ENCODE measurements at places on chromosomes 6 and 20.
A peak's percentile ranks its signal among the peaks of the same experiment; 100 is the strongest.

- no peaks in the 10 kb centered on the region for H3K27me3 ChIP-seq
- DNase-seq, result no peak
- peaks cover 3% of the 10 kb centered on the region for H3K4me1 ChIP-seq
- no peak overlapping the region for H3K4me3 ChIP-seq
- H3K36me3 ChIP-seq, result no peaks in the 10 kb centered on the region
- no peak overlapping the region for H3K27ac ChIP-seq
These were observed 22.4 kb upstream of the STX16 start for GRCh38 chr20:58628491-58629214.

- no peaks in the 10 kb centered on the region for H3K27me3 ChIP-seq
- peak overlapping the region; percentile 38 for H3K27ac ChIP-seq
- H3K4me3 ChIP-seq, result no peak overlapping the region
- no peaks in the 10 kb centered on the region for H3K36me3 ChIP-seq
These were observed 3.7 kb upstream of the SYNDIG1 start for GRCh38 chr20:24465730-24466129.

- H3K36me3 ChIP-seq, result no peaks in the 10 kb centered on the region
- H3K27ac ChIP-seq, result no peak overlapping the region
- H3K4me1 ChIP-seq, result no peaks in the 10 kb centered on the region
These were observed 68.2 kb downstream of the TRMT6 start for GRCh38 chr20:5882166-5882565.

DNA sequence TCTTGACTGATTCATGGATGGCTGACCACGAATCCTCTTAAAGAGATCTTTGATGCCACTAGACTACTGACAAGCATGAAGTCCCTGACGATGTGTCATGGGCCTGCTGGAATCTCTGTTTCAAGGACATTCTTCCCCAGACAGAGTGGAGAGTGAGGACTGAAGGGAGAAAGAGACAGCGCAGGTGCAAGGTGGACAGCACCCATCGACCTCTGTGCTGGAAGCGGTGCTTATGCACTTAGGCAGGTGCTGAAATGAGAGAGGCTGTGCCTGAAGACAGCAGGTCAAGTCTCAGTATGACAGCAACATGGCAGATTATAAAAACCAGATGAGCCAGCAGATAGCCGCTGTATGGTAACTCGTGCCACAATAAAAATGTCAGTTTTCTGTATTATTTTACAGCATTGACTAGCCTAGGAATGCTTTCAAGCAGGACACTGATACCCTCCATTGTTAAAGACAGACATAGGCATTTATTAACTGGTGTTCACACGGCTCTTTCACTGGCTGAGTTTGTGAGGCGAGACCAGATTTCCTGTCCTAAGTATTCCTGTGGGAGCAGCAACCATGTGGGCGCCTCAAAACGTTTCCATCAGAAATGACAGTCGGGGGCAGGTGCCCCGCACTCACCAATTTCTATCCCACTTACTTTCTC is 47.5 kb downstream of the FOXC1 start:
- no peaks in the 10 kb centered on the region for H3K4me1 ChIP-seq
- DNase-seq, result no peak

- peaks cover 11% of the 10 kb centered on the region for H3K4me1 ChIP-seq
- no peaks in the 10 kb centered on the region for H3K27me3 ChIP-seq
- DNase-seq, result no peak
These were observed 801 bp upstream of the PPARD start for GRCh38 chr6:35341557-35341956.

- DNase-seq, result no peak
- no peak overlapping the region for H3K4me3 ChIP-seq
- H3K36me3 ChIP-seq, result no peaks in the 10 kb centered on the region
- H3K27me3 ChIP-seq, result no peaks in the 10 kb centered on the region
- no peaks in the 10 kb centered on the region for H3K4me1 ChIP-seq
- H3K27ac ChIP-seq, result no peak overlapping the region
These were observed 15.7 kb upstream of the SIRT5 start for GRCh38 chr6:13558718-13559117.

GRCh38 chr6:14867802-14868201 is 378.1 kb upstream of the JARID2 start:
- H3K4me3 ChIP-seq, result no peak overlapping the region
- no peaks in the 10 kb centered on the region for H3K36me3 ChIP-seq
- H3K27ac ChIP-seq, result no peak overlapping the region
- no peaks in the 10 kb centered on the region for H3K4me1 ChIP-seq
- DNase-seq, result no peak

GRCh38 chr6:45086360-45087084 is 241.6 kb upstream of the RUNX2 start:
- no peak for DNase-seq
- no peaks in the 10 kb centered on the region for H3K27me3 ChIP-seq
- no peaks in the 10 kb centered on the region for H3K36me3 ChIP-seq
- H3K4me1 ChIP-seq, result no peaks in the 10 kb centered on the region
- no peak overlapping the region for H3K4me3 ChIP-seq

DNA sequence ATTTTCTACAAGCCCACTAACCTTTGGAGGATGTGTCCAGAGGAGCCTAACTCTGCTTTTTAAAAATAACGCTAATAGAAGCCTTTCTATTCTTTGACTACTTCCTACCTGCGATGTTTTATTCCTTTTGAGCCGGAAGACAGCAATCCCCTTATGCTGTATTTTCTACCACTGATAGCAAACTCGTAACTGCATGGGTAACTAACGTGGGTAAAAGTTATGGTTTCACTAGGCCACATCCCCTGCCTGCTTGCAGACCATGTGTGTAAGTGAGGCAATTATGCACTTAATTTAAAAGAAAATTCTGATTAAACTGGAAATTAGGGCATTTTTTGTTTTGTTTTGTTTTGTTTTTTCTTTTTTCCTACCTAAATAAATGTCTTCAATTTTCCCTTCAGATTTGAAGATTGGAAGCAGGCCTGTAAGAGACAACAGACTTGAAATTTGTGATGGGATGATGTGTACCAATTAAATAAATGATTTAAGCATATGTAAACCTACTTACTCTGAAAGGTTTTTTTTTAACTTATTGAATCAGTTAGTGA is 931 bp downstream of the UFL1 start:
- H3K4me1 ChIP-seq, result peaks cover 19% of the 10 kb centered on the region
- H3K27ac ChIP-seq, result peak overlapping the region; percentile 97
- H3K36me3 ChIP-seq, result peaks cover 19% of the 10 kb centered on the region

DNA sequence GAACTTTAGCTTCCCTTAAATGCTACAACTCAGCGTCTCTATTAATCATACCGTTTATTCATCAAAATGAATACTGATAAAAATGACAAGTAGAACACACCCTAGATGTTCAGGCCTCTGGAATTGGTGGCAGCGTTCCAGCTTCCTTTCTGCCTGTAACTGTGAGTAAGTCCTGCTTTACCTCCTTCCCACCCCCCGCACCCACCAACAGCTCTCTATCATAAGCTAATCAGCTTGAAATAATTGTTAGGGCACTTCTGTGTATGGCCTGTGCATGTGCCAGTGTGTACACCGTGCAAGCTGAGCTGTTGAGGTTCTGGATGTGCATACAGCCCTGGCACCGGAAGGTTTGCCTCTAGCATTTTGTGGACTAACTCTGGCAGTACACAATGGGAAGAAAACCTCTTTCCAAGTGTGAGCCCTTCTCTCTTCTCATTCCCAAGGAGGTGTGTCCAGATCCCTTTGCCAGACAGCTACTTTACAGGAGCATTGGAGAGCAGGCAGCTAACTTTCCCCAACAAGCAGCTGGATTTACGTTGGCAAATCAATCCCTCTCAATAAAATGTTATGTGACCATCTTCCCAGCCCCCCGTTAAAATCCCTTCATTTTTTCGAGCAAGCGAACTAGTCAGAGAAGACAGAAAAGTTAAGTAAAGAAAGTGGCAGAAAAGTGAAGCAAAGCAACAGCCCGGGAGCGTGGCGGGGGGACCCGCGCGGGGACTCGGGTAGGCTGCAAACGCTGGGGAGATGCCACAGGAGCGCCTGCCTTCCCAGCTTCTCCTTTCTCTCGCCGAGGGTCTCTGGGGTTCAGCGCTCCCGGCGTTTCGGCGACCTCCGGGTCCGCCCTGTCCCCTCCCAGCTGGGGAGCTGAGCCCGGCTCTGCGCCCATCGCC is 803 bp upstream of the ADGRG6 start:
- H3K4me1 ChIP-seq, result no peaks in the 10 kb centered on the region
- no peaks in the 10 kb centered on the region for H3K27me3 ChIP-seq
- no peak overlapping the region for H3K27ac ChIP-seq
- peak overlapping the region; percentile 69 for H3K4me3 ChIP-seq
- DNase-seq, result no peak
- H3K36me3 ChIP-seq, result no peaks in the 10 kb centered on the region

DNA sequence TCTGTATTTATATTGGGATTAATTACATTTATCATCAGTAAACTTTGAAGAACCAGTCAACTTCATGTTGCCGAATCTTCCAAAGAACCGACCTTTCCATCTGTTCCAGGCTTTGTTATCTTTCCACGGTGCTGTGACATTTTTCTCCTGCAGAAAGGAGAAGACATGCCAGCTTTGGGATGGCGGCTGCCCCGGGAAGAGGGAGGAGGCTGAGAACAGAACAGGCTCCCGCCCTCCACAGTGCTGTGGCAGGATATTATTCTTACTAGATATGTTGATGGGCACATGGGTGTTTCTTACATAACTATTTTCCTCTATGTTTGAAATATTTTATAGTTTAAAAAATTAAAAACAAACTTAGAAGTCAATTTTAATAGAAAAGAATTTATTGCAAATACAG is 44.9 kb downstream of the GINS1 start:
- no peak overlapping the region for H3K4me3 ChIP-seq
- no peak overlapping the region for H3K27ac ChIP-seq
- no peaks in the 10 kb centered on the region for H3K27me3 ChIP-seq
- H3K4me1 ChIP-seq, result no peaks in the 10 kb centered on the region

- H3K4me3 ChIP-seq, result no peak overlapping the region
- no peak overlapping the region for H3K27ac ChIP-seq
- no peaks in the 10 kb centered on the region for H3K4me1 ChIP-seq
- DNase-seq, result no peak
- no peaks in the 10 kb centered on the region for H3K36me3 ChIP-seq
- H3K27me3 ChIP-seq, result no peaks in the 10 kb centered on the region
These were observed 348.4 kb downstream of the KIF16B start for GRCh38 chr20:16224836-16225235.

DNA sequence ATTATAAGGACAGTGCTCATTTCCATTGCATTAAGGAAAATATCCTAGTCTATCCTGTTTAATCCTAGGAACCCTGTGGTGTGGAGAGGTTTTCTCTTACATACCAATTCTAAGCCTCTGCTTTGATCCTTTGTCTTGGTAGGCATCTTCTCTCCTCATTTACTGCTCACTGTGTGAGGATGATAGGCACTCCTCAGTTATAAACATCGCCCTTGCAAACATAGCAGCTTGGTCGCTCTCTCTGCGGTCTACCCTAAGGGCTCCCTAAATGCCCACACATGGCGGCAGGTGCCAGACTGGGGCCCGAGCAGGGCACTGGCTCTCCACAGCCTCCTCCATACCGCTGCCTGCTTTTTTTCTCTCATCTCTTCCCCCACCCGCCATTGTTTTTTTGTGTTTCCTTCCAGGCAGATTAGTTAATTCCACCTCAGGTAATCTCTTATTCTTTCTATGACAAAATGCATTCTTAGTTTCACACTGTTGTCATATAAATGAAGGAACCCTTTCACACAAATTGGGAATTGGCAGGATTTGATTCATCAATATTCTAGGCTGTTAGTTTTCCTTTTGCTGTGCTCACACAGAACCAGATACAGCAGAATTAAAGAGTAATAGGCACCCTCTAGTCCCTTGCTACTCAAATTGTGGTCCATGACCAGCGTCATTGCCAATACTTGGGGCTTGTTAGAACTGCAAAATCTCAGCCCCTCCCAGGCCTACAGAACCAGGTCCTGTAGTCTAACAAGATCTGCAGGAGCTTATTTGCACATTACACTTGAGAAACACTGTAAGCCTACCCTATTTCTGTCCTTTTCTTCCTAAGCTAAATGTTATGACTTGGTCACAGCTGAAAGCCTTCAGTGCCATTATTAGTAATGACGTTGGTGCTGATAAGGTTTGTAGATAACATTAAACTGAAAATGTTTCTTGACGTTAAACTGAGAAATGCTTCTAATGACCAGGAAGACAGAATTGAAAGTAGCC is 36.3 kb downstream of the CARMIL1 start:
- peak overlapping the region; percentile 8 for H3K27ac ChIP-seq
- DNase-seq, result peak; percentile 41
- no peak overlapping the region for H3K4me3 ChIP-seq
- H3K4me1 ChIP-seq, result peaks cover 47% of the 10 kb centered on the region
- no peaks in the 10 kb centered on the region for H3K27me3 ChIP-seq
- H3K36me3 ChIP-seq, result no peaks in the 10 kb centered on the region

DNA sequence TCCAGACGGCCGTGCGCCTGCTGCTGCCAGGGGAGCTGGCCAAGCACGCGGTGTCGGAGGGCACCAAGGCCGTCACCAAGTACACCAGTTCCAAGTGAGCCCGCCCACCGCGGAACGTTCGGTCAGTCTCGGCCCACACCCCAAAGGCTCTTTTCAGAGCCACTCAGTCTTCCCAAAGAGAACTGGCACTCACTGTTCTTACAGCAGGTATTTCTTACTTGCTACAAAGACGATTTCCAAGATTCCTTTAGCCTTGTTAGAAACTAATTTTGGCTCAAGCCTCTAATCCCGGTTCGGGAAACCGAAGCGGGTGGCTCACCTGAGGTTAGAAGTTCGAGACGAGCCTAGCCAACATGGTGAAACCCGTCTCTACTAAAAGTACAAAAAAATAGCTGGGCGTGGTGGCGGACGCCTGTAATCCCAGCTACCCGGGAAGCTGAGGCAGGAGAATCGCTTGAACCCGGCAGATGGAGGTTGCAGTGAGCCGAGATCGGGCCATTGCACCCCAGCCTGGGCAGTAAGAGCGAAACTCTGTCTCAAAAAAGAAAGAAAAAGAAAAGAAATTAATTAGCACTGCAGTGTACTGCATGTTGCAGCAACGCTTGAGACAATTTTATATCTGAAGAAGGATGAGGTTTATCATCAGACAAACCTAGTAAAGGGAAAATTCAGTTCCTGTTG is 73.1 kb downstream of the OR2B2 start:
- peak overlapping the region; percentile 95 for H3K27ac ChIP-seq
- no peaks in the 10 kb centered on the region for H3K27me3 ChIP-seq
- H3K4me3 ChIP-seq, result peak overlapping the region; percentile 80
- no peaks in the 10 kb centered on the region for H3K36me3 ChIP-seq
- H3K4me1 ChIP-seq, result peaks cover 8% of the 10 kb centered on the region

GRCh38 chr20:49713753-49714712 is at the start of gene B4GALT5:
Gene B4GALT5 (minus strand): TSS chr20:49713878. CDS start chr20:49713690, 188 bp downstream.
- peak within 1 kb of the TSS; percentile 95 for H3K4me3 ChIP-seq
- H3K27ac ChIP-seq, result peak within 1 kb of the TSS; percentile 93
- no peaks in the 10 kb centered on the region for H3K27me3 ChIP-seq
- H3K4me1 ChIP-seq, result peaks cover 8% of the 10 kb centered on the region

DNA sequence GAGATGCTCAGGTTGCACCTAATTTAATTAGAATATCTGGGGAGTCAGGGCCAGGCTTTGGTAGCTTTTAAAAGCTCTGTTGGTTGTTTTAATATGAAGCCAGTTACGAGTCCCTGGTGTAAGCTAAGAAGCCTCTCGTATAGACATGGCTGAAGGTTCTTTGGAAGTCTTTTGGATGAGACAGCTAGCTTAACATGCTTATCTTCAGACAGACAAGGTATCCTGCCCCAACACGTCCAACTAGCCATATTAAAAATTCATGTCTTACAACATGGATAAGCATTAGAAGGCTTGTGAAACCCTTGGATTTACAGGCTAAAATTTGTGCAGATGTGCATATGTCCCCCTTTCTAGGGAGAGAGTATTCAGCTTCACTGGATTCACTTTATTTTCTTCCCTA is 105.7 kb upstream of the KCNK16 start:
- H3K27ac ChIP-seq, result no peak overlapping the region
- H3K4me3 ChIP-seq, result no peak overlapping the region
- H3K36me3 ChIP-seq, result no peaks in the 10 kb centered on the region
- no peak for DNase-seq

GRCh38 chr6:113370508-113371502 is 486.3 kb upstream of the MARCKS start:
- no peak overlapping the region for H3K4me3 ChIP-seq
- no peaks in the 10 kb centered on the region for H3K4me1 ChIP-seq
- DNase-seq, result no peak
- H3K27ac ChIP-seq, result no peak overlapping the region
